ENCODE measurements at places on chromosomes 6 and 20.

DNA sequence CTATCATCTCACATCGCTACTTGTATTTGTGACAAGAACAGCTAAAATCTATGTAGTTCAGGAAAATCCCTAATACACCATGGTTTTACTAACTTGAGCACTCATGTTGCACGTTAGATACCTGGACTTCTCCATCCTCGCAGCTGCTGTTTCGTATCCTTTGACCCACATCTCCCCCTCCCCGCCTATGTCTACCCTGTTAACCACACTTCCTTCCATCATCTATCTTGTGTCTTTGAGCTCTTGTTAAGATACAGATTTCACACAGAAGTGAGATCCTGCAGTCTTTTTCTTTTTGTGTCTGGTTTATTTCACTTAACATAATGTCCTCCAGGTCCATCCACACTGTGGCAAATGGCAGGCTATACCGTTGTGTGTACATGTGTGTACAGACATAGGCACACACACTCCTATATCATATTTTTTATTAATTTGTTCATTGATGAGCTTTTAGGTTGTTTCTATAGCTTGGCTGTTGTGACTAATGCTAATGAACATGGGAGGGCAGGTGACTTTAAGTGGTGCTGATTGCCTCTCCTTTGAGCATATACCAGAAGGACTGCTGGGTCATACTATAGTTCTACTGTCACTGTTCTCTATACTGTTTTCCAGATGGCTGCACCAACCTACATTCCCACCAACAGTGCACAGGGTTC lies 117.8 kb downstream of the WDR27 start:
- DNase-seq = no peak

DNA sequence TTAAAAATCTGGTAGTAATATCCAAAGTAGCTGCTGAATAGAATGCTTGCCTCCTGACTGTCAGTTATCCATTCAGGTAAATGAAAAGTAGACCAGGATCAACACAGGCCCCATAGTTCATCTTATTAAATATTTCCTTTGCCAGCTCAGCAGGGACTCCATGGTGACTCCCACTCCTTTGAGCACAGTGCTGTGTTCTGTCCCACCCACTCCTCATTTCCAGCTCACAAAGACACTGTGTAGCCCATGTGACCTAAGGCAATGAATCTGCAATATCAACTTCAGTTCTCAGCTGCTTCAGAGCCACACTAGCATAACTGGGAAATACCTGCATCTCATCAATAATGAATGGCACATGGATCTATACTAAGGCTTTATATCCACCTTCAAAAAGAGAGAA lies 189.5 kb upstream of the MANEA start:
- DNase-seq = no peak

GRCh38 chr20:21395666-21396598 lies 1.4 kb downstream of the NKX2-4 start:
- no peak for DNase-seq

DNA sequence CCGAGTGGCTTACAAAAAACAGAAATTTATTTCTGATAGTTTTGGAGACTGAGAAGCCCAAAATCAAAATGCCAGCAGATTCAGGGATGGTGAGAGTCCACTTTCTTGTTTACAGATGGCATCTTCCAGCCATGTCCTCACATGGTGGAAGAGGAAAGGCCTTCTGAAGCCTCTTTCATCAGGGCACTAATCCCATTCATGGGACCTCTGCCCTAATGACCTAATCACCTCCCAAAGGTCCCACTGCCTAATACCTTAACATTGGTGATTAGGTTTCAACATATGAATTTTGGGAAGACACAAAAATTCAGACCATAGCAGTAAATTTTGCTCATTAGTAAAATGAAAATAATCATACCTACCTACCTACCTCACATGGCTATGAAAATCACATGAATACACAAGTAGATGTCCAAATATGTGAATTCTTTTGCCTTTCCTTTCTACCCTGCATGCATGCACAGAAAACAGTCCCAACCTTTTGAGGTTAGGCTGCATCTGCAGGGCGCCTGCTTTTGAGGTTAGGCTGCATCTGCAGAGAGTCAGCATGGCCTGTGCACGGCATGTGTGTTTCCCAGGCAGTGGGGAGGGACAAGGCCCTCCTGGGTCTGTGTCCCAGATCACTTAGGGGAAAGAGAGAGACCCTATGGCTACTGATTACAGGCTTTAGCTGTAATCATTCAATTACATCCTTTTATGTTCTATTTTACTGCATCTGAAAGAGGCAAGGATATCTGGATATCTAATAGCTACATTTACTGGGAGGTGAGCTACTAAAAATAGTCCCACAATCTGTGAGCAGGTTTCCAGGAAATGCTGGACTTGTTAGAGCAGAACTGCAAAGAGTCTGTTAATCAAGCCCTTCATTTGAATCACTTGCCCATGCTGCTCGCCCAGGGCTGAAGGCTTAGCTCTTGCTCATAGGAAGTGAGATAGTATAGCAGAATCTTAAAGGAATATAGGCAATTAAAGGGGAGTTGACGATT lies 497.7 kb upstream of the MARCKS start:
- no peak for DNase-seq

DNA sequence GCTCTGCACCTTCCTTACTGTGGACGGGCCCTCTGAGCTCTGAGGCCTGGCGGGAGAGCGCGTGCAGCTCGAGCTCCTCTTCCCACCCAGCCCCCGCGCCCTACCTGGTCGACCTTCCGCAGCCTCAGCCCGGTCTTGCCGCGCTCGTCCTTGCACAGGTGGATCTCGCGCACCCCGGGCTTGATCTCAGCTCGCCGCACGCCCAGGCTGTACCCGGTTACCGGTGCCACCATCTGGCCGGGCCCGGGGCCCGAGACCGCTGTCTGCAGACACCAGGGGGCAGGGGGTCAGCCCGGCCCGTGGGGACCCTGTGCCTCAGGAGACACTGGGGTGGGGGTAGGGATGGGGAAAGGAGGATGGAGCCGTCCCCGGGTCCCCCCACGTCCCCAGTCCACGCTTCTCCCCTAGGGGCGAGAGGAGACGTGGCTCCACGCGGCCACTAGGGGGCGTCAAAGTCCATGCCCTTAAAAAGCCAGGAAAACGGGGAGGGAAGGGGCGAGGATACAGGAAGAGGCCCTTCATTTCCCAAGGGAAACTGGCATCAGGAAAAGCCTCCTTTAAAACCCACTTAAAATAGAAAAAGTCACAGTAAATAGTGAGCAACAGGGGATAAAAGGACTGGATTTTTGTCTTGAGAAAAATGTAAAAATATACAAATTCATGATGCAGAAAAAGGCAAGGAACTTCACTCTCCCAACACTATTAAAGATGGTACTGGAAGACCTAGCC lies 15.5 kb downstream of the SDCBP2 start:
- no peak for DNase-seq

Measured in stimulated activated CD4-positive, alpha-beta T cell treated with anti-CD3 and anti-CD28 coated beads, Interleukin-15, amount 100 ng/mL, for 48 hours (primary cell).